Activated T-helper 2 cell treated with anti-CD3 and anti-CD28 coated beads, Interferon-gamma antibody, Interleukin-2, Interleukin-4, amounts not matched to agents 10 μg/mL and 5 μg/mL and 100 μg/mL, durations not matched to agents 14 hours and 24 hours and 36 hours (primary cell): ENCODE measurements at places on chromosomes 12 and 14. TPM values are rescaled to one million over a fixed set of nuclear protein-coding genes. Genes with fewer than 3 reads are reported as not detected.

The ARHGEF40 gene
- 0.05 and 0.16 TPM in 2 replicates for total RNA-seq

The KRT82 gene
- total RNA-seq = not detected in 2 replicates

GRCh38 chr12:66008985-66009384, 121.6 kb downstream of the LLPH start:
- no peaks in the 10 kb centered on the region for H3K36me3 ChIP-seq
- DNase-seq = no peak
- H3K4me3 ChIP-seq = no peak overlapping the region
- H3K27ac ChIP-seq = no peak overlapping the region
- H3K4me1 ChIP-seq = no peaks in the 10 kb centered on the region

- peaks cover 10% of the 10 kb centered on the region for H3K36me3 ChIP-seq
- peaks cover 31% of the 10 kb centered on the region for H3K4me1 ChIP-seq
- H3K27me3 ChIP-seq = no peaks in the 10 kb centered on the region
- no peak for DNase-seq
- peak overlapping the region; percentile 74 for H3K27ac ChIP-seq
- no peak overlapping the region for H3K4me3 ChIP-seq
Measured at GRCh38 chr14:102375119-102375518, 12.4 kb downstream of the TECPR2 start.

DNA sequence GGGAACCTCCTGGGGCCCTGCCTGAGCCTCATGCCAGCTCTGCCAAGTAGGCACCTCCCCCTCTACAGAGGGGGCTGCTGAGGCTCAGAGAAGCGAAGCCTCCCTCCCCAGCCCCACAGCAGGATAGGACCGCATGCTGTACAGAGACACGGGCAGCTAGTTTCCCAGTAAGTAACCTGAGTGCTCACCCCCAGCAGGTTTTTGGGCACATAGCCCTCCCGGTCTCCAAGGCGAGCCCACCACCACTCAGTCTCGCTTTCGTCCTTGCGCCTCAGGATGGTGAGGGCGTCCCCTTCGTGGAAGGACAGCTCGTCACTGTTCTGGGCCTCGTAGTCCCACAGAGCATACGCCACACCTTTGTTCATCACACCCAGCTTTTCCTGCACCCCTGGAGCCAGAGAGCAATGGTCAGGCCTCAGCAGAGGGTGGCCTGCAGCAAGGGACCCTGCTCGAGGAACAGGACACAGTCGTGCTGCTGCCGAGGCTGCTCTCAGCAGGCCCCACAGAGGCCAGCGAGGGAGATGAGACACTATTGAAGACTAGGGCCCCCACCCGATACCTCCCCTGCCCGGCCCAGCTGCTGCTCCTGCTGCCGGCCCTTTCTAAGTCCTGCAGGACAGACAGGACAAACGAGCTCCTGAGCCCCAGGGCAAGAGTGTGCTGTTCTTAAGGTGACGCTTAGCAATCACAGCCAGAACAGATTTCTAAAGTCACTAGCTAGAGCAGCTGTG, 20.4 kb downstream of the ZFYVE21 start:
- H3K4me1 ChIP-seq = no peaks in the 10 kb centered on the region
- DNase-seq = no peak
- no peaks in the 10 kb centered on the region for H3K27me3 ChIP-seq
- H3K4me3 ChIP-seq = no peak overlapping the region
- no peak overlapping the region for H3K27ac ChIP-seq

DNA sequence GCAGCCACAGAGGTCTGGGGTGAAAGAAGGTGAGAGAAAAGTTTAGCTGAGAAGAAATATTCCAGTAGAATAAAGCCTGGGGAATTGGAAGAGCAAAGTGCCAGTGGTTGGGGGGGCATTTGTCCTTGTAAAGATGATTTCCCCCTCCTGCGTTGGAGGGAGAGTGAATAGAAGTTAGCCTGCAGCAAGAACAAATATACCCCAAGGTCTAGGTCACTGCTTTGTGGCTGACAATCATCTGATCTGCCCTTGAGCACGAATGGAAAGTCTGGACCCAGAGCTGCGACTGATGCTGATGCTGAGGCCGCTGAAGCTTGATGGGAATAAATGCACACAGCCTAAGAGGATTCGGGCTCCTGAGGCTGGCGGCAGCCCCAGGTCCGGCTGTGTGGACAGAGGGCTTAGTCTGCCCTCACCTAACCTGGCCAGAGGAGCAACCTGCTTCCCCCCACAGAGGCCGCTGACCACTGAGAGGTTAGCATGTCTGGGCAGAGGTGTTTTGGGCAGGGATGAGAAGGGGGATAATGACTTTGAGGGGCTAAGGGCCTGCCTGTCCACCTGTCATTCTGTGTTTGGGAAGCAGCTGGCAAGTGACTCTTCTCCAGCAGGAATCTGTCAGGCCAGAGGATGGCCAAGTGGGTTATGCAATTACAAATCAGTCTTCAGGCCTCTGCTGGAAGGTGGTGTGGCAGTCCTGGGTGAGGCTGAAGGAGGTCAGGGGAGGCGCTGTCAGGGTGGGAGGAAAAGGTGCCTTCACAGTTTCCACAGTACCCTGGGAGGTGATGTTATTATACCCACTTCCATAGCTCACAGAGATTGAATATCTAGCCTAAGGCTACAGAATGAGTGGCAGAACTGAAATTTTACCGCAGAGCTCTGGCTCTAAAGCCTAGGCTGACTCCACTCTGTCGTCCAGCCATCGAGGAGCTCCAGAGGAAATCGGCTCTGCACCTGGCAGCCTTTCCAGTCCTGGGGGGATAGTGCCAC, 11.7 kb downstream of the TUBA1C start:
- peaks cover 25% of the 10 kb centered on the region for H3K36me3 ChIP-seq
- H3K4me1 ChIP-seq = no peaks in the 10 kb centered on the region
- H3K4me3 ChIP-seq = no peak overlapping the region
- peaks cover 6% of the 10 kb centered on the region for H3K27me3 ChIP-seq
- H3K27ac ChIP-seq = no peak overlapping the region

The SALL2 gene
- total RNA-seq = 2.6 and 2.7 TPM in 2 replicates

DNA sequence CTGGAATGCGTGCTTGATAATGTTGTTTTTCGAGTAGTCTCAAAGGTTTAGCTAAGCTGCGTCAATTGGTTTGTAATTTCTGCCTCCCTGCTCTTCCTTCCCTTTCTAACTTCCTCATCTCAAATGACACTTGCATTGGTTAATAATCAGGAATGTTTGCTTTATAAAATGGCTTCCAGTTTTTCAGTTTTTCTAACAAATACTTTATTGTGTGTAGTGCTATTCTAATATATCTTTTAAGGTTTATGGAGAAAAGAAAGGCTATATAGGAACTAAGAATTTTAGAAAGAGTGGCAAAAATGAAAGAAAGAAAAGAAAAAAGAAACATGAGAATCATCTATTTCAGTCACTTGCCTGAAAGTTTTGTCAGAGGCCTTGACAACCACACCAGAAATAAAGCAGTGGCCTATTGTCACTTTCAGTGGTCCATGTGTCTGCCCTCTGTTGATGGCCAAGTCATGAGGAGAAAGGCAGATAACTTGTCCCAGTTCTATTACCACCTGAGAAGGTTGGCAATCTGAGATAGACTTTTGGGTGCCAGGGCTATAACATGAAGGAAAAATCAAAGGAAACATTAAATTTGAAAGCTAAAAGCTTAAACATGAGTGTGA, 221.9 kb upstream of the KITLG start:
- H3K27ac ChIP-seq = no peak overlapping the region
- H3K36me3 ChIP-seq = no peaks in the 10 kb centered on the region
- no peak overlapping the region for H3K4me3 ChIP-seq
- no peaks in the 10 kb centered on the region for H3K4me1 ChIP-seq
- no peak for DNase-seq

DNA sequence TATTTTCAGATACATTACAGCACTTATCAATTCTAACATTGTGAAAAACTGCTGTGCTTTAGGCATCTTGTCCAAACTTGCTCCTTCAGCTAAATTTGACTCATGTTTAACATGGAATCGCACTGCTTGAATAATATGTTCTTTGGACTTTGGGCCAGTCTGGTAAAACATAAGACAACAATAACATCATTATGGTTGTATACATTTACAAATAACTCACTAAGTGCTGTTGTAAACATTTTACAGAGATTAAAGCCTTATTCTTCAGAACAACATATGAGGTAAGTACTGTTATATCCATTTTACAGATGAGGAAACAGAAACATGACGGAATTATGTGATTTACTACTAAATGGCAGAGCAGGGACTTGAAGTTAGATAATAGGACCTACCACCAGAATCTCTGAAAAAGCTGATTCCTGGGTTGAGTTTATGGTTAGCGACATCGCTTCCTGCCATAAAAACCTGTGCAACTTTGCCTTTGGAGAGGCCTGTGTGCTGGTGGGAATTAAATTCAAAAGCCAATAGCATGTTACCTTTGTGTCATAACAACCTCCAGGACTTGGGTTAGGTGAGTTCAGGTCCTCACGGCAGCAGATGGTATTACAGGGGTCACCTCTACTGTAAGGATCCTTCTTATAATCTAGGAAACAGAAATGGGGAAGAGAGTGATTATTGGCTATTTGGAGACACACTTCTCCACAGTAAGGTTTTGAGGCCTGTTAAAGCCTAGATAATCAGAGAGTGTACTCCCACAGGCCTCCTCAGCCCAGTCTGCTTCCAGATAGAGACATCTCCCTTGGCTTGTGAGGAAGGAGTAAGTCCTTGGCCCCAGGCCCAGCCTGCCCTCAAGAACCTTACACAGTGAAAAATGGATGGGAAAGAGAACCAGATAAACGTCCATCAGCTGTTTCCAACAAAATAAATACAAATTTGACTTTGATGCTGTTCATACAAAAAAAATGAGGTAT, 61.8 kb downstream of the PLBD1 start:
- H3K4me3 ChIP-seq = no peak overlapping the region
- H3K36me3 ChIP-seq = peaks cover 31% of the 10 kb centered on the region

The SCN8A gene
- 0.25 and 0.39 TPM in 2 replicates for total RNA-seq
